ELF-1 (cell line): ENCODE measurements at places on chromosomes 12 and 14.
A peak's percentile ranks its signal among the peaks of the same experiment; 100 is the strongest.

DNA sequence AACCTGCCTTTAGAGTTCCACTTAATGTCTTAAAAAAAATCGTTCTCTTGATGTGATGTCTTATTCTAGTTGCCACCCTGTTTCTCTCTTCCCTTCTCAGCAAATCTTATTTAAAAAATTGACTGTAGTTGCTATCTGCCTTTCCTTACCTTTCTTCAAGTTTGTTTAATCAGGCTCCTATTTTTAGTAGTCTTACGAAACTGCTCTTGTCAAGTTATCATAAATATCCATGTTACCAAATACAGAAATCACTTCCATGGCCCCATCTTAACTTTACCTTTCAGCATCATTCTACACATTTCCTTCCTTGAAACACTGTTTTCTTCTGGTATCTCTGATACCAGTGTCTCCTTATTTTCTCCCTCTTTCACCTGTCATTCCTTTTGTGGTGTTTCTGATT is 227.3 kb downstream of the ERC1 start:
- no peak for DNase-seq

DNA sequence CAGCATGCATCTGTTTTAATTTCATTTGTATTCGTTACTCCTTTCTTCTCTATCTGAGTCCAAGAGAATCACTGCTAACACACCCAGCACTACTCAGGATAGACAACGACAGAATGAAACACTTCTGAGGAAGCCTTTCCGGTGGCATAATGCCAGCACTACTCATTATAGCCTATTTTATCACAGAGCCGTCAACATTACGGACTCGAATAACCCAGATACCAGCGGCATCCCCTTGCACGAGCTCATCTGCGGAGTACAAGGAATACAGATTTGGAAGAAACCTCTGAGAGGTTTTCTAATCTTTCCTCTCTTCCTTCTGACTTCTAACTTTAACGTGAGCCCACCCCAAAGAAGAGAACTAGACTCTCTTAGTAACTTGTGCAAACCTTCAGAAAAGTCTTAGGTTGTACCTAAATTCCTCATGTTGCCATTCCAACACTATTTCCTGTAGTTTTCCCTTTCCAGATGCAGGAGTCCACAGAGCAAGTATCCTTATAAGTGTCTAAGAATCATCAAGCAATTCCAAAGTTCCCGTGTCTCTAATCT is 248.1 kb downstream of the APAF1 start:
- DNase-seq, result no peak

DNA sequence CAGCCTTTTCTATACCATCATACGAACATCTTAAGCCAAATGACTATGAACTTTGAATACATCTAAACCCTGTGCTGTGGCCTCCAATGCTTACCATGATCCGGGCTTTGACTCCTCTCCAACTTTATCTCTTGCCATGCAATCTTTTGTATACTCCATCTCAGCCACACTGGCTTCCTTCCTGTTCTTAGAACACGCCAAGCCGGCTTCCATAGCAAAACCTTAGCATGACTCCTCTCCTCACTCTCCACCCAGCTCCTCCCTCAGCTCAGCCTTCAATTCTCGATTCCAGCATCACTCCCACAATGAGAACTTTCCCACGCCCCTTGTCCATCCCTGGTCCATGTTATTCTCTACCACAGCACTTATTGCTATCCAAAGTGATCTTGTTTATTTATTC is 228.3 kb downstream of the NTF3 start:
- DNase-seq, result no peak

DNA sequence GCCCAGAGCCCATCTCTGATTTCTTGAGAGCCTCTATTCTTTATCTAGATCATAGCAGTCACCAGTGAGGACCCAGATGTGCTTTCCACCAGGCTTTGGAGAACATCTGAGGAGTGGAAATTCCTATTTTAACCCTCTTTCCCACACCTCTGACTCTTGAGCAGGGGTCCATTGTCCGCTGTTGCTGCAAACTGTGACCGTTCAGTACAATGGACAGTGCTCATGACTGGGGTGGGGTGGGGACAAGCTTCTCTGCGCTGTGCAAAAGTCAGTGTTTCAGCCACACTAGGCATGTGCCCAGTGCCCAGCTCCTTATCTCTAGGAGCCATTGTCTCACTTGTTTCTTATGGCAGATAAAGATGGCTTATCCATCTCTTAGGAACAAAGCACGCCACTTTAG is 16.9 kb upstream of the KRT7 start:
- DNase-seq, result no peak

GRCh38 chr14:93528884-93529558 is 98.3 kb downstream of the UNC79 start:
- DNase-seq, result no peak

DNA sequence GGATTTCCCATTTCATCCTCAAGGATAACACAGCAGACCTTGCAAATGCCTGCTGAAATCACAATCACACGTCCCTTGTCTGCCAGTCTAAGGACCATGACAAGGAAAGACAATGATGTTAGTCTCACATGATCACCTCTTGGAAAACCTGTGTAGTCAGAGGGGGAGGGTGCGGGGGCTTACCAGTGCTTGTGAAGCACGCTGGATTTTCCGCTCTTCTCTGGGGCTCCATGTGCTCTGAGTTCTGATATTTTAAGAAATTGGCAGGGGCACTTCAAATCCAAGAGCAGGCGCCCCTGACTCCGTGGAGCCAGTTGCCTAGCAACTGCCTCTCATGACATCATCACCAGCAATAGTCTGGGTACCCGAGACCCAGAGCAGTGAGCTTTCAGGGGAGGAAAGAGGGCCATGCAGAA is 200.9 kb upstream of the C14orf180 start:
- DNase-seq, result no peak

- no peak for DNase-seq
These were observed 17.4 kb downstream of the OTOGL start for GRCh38 chr12:80116735-80117134.

- DNase-seq, result no peak
These were observed 54.4 kb downstream of the EFCAB11 start for GRCh38 chr14:89899917-89900663.

GRCh38 chr14:72947366-72948160 is 21.3 kb downstream of the DCAF4 start:
- no peak for DNase-seq

GRCh38 chr14:34324363-34324795 is 137.7 kb downstream of the SPTSSA start:
- peak; percentile 23 for DNase-seq

GRCh38 chr12:3744229-3744901 is 8.5 kb downstream of the CRACR2A start:
- no peak for DNase-seq

DNA sequence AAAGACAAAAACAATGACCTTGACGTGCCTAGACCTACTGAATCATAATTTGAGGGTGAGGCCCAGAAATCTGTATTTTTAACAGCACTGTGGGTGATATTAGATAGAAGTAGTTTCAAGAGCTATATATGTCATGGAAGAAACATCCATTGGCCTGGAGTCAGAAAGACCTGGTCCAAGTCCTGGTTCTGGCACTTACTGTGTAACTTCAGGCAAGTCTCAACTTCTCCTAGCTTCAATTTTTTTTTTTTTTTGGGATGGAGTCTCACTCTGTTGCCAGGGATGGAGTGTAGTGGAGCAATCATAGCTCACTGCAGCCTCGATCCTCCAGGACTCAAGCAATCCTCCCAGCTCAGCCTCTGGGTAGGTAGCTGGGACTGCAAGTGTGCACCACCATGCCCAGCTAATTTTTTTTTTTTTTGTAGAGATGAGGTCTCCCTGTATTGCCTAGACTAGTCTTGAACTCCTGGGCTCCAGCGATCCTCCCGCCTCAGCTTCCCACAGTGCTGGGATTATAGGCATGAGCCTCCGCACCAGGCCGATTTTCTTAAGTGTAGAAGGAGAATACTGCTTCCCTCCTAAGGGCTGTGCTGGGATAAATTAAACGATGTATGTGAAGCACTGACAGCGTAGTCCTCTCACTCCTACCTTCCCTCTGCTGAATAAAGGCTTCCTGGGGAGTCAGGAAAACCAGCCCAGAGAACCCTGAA is 14.3 kb upstream of the GPX2 start:
- no peak for DNase-seq

GRCh38 chr12:30896461-30896860 is 30.1 kb upstream of the TSPAN11 start:
- DNase-seq, result no peak

- no peak for DNase-seq
These were observed 963 bp upstream of the TINF2 start for GRCh38 chr14:24243336-24243836.

GRCh38 chr12:34302131-34302885 is 280.0 kb downstream of the ALG10 start:
- DNase-seq, result no peak

GRCh38 chr12:52522346-52523011 is 2.3 kb upstream of the KRT5 start:
- peak; percentile 24 for DNase-seq

DNA sequence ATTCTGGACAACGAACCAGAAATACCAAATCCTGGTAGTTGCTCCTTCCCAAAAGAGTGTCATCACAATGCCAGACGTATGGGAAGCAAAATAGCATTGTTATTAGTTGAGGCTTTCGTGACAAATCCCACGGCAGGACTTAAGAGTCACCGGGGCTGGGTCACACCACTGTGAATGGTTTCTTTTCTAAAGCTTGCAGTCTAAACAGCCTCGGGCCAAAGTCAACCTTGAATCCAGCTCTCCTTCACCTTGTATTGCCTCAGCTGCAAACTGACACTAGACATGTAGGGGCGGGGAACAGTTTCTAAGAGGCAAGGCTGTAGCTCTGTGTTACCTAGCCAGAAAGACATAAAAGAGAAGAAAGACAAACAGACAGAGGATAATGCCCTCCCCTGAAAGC is 734.8 kb downstream of the MED13L start:
- no peak for DNase-seq

GRCh38 chr12:62808166-62808879 is 126.6 kb downstream of the PPM1H start:
- DNase-seq, result no peak

- DNase-seq, result peak; percentile 44
These were observed 158.7 kb downstream of the METTL25 start for GRCh38 chr12:82517027-82517426.

- no peak for DNase-seq
These were observed 208.8 kb downstream of the EPS8 start for GRCh38 chr12:15580431-15580830.

- DNase-seq, result no peak
These were observed 5.6 kb downstream of the OR10P1 start for GRCh38 chr12:55642267-55642666.

DNA sequence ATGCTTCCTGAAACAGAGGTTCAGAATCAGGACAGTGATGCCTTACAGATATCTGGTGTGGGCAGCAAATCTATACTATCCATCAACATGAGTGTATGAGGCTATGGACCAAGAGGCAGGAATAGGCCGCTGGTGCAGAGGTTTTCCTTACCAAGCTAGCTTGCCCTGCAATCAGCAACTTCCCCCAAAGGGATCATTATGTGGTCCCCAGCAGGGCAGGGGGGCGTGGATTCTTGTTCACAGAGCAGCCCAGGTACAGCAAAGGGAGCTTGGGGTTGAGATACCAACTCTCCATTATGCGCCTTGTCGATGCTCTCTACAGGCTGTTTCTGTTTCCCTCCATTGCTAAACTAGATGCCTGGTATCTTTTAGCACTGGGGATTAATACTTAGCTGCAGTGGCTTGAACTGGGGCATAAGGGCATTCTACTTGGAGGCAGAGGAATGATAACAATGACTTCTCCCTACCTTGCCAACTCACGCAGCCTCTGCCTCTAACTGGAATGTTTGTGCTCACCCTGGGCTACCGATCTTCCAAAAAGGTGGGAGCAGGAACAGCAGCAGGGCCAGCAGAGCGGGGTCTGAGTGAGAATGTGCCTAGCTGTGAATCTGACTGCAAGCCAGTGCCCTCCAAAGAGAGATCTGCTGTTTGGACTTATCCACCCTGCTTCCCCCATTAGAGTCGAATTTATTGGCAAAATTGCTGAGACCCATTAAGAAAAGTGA is 10.3 kb upstream of the KRT1 start:
- no peak for DNase-seq

DNA sequence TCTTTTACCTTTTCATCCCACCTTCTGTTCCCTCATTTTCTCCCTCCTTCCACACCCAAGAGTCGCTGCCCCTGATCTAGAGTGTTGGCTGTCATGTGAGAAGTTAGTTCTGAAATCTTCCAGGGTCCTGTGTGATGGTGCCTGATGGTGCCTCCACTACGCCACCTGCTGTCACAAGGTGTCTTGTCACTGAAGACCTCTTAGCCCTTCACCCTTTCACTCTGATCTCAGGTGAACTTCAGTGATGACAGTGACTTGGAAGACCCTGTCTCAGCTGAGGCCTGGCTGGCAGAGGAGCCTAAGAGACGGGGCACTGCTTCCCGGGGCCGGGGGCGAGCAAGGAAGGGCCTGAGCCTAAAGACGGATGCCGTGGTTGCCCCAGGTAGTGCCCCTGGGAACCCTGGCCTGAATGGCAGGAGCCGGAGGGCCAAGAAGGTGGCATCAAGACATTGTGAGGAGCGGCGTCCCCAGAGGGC is 7.6 kb upstream of the PFDN5 start:
- DNase-seq, result peak; percentile 80

DNA sequence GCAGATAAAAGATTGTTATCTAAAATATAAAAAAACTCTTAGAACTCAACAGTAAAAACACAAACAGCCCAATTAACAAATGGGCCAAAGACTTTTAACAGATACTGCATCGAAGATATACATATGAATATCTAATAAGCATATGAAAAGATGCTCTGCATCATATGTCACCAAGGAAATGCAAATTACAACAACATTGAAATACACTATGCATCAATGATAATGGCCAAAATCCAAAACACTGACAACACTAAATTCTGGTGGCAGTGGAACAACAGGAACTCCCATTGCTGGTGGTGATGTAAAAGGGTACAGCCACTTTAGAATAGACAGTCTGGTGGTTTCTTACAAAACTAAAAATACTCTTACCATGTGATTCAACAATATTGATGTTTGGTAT is 40.8 kb downstream of the KLHDC2 start:
- no peak for DNase-seq

GRCh38 chr14:56887216-56887615 is 76.9 kb upstream of the OTX2 start:
- no peak for DNase-seq

GRCh38 chr12:27464220-27464554 is 17.7 kb downstream of the SMCO2 start:
- no peak for DNase-seq

DNA sequence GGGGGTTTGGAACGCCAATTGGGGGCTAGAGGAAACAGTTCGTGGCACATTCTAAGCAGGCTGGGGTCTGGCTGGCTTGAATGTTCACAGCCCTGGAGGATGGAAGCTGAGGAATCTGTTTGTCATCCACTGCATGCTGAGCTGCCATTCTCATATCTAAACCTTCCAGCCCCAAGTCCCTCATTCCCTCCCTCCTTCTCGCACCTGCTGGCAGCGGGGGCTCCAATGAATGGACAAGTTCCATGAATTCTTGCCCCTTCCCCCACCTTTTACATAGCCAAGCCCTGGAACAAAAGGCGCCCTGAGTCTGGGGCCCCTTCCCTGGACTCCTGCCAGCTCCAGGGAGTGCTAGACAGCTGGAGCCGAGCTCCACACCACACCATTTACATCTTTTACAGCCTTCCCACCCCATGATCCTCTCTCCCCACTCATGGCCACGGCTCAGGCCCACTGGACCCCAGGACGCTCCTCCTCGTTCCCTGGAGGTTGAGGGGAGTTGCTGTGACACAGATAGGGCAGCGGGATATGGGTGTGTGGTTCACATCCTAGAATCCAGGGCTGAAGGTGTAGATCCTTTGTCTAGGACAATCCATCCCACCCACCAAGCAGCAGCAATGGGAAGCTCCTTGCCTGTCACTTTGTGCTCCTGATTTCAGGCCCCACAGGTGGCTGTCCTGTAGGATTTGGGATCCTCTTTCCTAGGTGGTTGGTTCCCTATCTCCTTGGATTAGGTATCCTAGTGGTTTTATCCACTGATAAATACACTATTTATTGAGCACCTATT is 21.7 kb upstream of the VRTN start:
- DNase-seq, result peak; percentile 91
